ENCODE measurements at places on chromosomes 4 and X. TPM values are rescaled to one million over a fixed set of nuclear protein-coding genes. Genes with fewer than 3 reads are reported as not detected.

ZAR1 gene
- not detected for total RNA-seq

POLR2B gene
- total RNA-seq, result 94.2 TPM

AWAT2 gene
- under 0.01 TPM for total RNA-seq

ALB gene
- not detected for total RNA-seq

SSX2B gene
- not detected for total RNA-seq

GPRASP3 gene
- total RNA-seq, result 5.3 TPM

PAGE4 gene
- total RNA-seq, result not detected

OTC gene
- not detected for total RNA-seq

NXF2B gene
- not detected for total RNA-seq

ARHGAP36 gene
- not detected for total RNA-seq

ZBED1 gene
- 25.3 TPM for total RNA-seq

GABRE gene
- 29.4 TPM for total RNA-seq

MND1 gene
- total RNA-seq, result 15.5 TPM

KLF3 gene
- total RNA-seq, result 22.3 TPM

TCEAL5 gene
- not detected for total RNA-seq

CXCR3 gene
- not detected for total RNA-seq

CYTL1 gene
- 12.5 TPM for total RNA-seq

PRSS12 gene
- 27.1 TPM for total RNA-seq

VCX gene
- total RNA-seq, result not detected

FGFR3 gene
- total RNA-seq, result 0.45 TPM

GPC3 gene
- total RNA-seq, result 16.4 TPM

FREM3 gene
- total RNA-seq, result not detected

S100P gene
- not detected for total RNA-seq

RTL9 gene
- 1.5 TPM for total RNA-seq

GPR34 gene
- total RNA-seq, result not detected

NIPAL1 gene
- total RNA-seq, result 0.90 TPM

SCD5 gene
- total RNA-seq, result 18.0 TPM

PAGE2 gene
- not detected for total RNA-seq

UGT2A1 gene
- not detected for total RNA-seq

SUPT20HL1 gene
- total RNA-seq, result not detected

DMRTC1 gene
- not detected for total RNA-seq

GPR173 gene
- total RNA-seq, result 2.5 TPM

All from fibroblast of the aortic adventitia (primary cell).